ENCODE measurements at places on chromosomes 12 and 14.
A peak's percentile ranks its signal among the peaks of the same experiment; 100 is the strongest.

DNA sequence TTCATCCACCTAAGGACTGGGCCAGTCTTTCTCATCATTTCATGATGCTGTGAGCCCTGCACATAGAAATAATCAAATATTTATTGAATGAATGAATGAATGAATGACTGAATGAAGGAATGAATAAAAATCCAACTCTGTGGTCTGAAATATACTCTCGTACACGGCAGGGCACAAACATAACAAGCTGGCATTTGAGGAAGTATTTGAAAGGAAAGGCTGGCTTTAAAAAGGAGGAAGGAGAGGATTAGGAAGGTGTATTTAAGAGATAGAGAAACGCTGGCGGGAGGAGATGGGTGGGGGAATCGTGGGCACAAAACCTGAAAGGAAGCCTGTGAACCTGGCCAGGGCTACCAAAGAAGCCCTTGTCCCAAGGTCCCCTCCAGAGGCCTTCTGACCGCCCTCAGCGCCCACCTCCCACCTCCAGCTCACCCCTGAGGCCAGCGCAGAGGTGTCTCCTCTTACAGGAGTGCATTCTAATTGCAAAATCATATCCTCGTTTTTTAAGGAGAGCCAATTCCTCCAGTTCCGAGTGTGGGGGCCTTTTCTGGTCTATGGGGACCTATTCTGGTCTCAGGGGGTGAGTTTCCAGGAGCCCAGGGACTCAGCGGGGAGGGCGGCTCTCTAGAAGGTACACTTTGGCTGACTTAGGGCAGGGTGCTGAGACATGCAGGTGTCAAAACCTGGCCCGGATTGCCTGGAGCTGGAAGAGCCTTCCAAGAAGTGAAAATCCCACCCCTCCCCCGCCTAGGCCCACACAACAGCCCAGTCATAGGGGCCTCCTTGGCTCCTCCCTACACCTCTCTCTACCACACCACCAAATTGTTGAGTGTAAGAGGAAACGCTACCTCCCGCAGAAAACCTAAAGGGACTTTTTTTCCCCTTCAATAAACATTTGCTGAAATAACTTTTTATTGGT is 8.7 kb upstream of the JDP2 start:
- DNase-seq = peak; percentile 28

- no peak for DNase-seq
These were observed 672 bp upstream of the SCFD1 start for GRCh38 chr14:30621354-30621939.

- no peak for DNase-seq
These were observed 27.5 kb downstream of the TCHP start for GRCh38 chr12:109927622-109928021.

GRCh38 chr12:28088566-28089272 is 101.5 kb upstream of the CCDC91 start:
- DNase-seq = no peak

DNA sequence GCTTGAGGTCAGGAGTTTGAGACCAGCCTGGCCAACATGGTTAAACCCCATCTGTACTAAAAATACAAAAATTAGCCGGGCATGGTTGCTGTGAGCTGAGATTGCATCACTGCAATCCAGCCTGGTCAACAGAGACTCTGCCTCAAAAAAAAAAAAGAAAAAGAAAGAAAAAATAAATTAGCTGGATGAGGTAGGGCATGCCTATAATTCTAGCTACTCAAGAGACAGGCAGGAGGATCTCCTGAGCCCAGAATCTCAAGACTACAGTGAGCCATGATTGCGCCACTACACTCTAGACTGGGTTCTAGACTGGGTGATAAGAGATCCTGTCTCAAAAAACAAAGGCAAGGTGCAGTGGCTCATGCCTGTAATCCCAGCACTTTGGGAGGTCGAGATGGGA is 16.9 kb downstream of the PPP4R3A start:
- no peak for DNase-seq

DNA sequence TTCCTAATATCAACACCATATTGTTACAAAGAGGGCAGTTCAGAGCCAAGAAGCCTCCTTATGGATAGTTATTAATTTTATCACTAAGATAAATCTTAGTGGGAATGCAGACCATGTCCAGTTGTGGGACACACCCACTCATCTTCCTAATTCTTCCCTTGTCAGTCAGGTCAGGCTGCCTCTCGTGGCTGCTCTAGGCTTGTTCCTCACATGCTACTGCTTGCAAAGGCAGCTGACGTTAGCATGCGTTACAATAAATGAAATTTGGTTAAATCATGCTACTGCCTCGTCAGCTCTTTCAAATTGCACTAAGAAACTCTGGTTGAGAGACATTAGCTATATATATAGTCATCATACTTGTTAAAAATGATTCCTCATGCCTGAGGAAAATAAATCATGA is 108.4 kb downstream of the CAND1 start:
- no peak for DNase-seq

- no peak for DNase-seq
These were observed 1.6 kb downstream of the LRP1 start for GRCh38 chr12:57129889-57130288.

- DNase-seq = no peak
These were observed 466.9 kb upstream of the RGS6 start for GRCh38 chr14:71465316-71465715.

DNA sequence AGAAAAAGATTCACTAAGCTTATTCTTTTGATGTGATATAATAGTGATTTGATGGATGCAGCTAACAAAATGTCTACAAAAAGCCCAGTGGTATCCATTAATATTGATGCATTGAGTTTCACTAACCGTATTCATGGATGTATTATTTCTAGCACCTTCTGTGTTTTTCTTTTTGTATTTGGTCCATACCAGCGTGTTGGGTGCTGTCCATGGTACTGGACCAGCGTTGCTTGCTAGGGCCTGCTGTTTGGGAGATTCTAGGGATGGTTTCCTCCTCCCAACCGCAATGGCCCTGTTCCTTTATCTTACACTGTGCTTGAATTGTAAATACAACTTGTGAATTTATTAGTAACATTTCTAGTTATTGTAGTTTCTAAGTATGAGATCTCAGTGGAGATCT is 31.7 kb downstream of the ANO4 start:
- no peak for DNase-seq

GRCh38 chr12:53588123-53588522 is 38.1 kb downstream of the ATF7 start:
- DNase-seq = no peak

DNA sequence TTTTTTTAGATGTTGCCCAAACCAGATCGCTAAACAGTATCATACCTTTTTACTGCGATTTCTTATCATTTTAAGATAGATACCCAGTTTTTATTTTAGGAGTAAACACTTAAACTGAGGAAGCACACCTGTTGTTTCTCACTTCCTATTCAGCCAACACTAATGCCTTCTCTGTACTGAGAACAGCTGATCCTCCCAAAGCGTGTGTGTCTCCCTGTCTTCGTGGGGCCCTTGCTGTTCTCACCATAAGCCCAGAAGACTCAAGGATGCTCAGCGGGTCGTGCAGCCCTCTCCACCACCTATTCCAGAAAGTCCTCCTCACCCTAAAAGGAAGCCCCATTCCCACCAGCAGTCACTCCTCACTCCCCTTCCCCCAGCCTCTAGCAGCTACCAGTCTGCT is 14.8 kb downstream of the PPP2R5C start:
- no peak for DNase-seq

DNA sequence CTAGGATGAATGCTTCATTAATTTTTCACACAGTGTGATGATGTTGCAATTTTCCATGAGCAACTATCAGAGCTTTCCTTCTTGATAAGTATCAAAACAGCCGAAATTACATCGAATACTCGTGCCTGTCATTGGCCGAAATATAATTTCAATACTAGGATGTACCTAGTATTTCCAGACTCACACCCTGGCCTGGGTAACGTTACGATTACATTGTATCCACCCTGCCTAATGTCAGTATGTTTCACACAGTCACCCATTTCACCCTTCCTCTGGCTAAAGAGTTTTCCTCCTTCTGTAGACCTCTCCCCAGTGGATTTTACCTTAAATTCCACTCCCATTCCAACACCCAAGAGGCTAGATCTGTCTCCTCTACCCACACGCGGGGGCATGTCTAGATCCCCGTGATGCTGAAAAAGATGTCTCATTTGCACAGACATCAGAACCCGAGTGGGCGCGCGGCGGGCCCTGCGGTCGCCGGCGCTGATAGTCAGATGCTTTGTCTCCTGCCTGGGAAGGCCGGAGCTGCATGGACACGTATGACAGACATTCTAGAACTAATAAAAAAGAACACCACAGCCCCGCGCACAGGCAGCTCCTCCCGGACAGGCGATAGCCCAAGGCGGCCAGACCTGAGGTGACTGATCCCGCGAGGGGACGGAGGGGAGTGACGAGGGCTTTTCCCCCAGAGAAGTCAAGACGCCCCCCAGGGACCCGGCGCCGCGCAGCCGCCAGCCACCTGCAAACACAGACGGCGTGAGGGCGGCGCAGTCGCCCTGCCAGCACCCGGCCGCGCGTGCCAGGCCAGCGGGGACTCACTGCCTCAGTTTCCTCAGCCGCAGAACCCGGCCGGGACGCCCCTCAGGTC is 723 bp downstream of the KIF21A start:
- DNase-seq = no peak

DNA sequence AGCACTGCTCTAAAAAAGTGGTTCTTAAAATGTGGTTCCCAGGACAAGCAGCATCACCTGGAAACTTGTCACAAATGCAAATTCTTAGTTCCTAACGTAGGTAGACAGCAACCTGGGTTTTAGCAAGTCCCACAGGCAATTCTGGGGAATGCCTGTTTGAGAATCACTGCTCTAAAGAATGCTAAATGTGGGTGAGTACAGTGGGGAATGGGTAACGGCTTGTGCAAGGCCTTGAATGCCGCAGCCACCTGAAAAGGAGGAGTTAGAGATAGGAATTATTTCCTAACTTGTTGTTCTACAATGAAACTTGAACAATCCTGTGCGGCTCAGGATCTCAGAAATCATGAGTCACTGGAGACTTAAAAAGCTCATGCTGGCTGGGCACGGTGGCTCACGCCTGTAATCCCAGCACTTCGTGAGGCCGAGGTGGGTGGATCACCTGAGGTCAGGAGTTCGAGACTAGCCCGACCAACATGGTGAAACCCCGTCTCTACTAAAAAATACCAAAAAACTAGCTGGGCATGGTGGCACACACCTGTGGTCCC is 34.9 kb downstream of the GNS start:
- DNase-seq = no peak

DNA sequence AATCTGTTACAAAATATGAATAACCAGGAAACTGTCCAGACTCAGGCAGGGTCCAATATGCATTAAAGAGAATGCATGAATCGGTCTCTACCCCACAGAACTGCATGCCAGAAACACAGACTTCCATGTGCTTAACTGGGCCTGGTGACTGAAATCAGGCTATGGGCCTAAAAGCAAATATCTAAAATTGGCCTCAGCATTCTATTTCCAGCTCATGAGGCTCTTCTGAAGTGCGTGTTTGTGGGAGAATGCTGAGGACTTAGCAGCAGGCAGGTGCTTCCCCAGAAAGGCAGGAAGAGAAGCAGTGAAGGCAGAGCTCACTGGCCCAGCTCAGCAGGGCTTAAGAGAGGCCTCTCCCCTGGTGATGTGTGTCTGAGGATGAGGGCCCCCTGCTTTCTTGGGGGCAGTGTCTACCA is 48.5 kb downstream of the ADGRD1 start:
- DNase-seq = no peak

Measured in stimulated activated CD4-positive, alpha-beta T cell treated with anti-CD3 and anti-CD28 coated beads, Interleukin-1b, Interleukin-23, amount 100 ng/mL, for 1 hour (primary cell).